Inflammatory macrophage (primary cell): ENCODE measurements at places on chromosomes 6 and 20.
A peak's percentile ranks its signal among the peaks of the same experiment; 100 is the strongest.

DNA sequence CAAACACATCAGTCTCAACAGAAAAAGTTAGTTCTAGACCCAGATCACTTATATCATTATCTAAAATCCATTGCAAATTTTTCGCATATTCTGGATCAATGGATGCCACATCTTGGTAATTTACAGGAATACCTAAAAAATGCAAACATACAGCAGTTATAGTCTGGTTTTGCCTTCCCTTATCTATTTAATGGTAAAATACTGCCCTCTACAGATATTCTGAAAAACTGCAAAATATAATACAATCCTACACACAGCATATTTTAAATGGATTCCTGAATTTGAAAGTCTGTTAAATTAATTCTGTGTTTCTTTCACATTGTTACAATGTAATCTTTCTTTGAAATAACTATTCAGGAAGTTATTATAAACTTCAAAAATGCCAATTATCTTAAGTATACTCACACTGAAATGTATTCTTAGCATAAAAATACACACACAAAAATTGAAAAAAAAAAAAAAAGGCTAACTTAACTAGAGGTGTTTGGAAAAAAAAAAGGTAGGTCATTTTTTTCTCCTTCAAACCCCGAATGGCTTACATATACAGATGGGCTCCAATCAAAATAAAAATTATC, 88.4 kb downstream of the HACE1 start:
- peak; percentile 54 for DNase-seq

- DNase-seq: no peak
Measured at GRCh38 chr20:46690219-46691106, 1.2 kb upstream of the TP53RK start.

DNA sequence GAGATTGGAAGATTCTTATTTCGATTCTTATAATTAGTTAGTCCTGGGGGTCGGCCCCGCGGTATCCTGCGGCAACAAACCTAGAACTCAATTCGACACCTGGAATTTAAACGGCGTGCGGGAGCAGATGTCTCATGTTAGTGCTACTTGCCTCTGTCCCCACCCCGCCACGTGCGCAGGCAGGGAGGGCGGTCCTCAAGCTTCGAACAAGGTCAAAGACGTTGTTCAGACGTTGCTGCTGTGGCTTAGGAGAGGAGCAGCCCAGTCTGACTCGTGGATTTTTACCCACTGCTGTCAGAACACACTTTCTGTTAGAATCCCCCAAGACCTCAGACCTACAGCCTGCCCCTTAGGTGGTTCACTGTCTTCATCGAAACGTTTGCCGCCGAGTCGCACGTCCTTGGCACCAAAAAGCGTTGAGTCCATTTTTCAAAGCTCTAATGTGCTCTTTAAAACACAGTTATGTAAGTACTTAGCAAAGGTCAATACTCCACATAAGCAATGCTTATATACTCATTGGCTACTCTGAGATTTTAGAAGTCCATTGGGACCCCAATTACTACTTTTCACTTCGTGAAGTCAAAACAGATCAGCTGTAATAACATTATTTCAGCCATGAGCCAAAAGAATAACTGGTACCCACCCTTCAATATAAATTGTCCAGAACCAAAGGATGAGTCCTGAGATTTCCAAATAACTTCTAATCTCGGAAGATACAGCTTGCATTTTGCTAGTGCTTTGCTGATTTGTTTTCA, 2.7 kb upstream of the C6orf62 start:
- DNase-seq: peak; percentile 90

DNA sequence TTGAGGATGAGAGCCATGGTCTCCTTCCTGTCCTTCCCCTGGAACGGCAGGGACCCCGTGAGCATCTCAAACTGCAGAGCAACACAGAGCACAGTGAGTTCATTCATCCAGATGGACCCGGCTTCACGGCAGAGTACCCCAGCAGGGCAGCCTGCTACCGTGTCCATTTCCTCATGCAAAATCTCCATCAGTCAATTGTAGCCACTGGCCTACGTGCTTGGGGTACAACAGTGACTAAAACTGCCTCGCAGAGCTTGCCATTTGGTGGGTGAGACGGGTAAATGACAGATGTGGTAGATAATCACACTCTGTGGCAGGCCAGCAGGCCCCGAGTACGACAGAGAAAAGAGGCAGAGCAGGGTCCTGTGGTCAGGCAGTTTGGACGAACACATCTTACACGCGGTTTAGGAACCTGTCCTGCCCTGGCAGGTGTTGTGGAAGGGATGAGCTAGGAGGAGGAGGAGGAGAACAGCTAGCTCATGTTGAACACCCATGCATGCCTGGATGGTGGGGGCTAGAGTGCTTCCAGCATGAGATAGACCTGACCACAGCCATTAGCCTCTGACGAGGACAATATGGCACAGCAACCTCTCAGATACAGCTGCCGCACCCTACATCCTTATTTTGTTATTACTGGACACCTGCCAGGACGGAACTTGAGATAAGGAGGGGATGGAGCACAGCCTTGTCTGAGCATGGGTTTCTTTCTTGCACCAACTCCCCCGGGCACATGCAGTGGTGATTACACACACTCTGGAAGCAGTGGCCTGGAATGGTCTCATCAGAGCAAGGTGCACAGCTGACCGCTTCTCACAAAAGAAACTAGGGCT, 95.6 kb downstream of the RAMACL start:
- no peak for DNase-seq

DNA sequence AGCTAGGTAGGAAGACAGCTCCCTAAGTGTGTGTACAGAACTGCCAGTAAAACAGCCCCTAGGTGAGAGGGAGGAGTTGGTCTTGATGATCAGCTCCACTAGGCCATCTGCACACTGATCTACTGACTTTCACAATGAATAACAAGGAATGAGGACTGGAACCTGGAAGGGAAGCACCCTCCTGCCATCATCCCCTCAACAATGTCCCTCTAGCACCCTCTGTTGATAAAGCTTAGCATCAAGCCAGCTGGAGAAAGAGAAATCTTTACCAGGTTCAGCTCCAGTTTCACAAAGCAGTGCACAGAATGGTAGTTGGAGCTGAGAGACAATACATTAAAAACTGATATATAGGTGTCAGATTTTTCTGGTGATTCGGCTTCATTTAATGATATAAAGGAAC, 57.2 kb upstream of the IRAK1BP1 start:
- DNase-seq: no peak

DNA sequence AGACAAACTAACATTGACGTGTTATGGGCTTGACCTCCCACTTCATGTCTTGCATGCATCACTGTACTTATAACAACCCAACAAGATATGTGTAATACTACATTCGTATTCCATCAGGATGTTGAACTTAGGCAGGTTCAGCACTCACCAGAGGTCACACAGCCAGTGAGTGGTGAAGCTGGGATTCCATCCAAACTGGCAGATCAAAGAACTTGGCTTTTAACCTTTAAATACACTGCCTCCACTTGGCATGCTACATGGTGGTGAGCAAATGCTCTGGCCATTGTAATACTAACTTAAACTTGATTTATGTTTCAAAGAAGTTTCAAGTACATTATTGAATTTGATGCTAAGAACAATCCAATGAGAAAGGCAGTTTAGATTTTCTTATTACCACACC, 10.7 kb upstream of the HDDC2 start:
- DNase-seq: no peak

GRCh38 chr6:78771586-78771985, 95.8 kb upstream of the IRAK1BP1 start:
- DNase-seq: no peak

- peak; percentile 70 for DNase-seq
Measured at GRCh38 chr6:7615611-7616383, 25.8 kb downstream of the SNRNP48 start.

- no peak for DNase-seq
Measured at GRCh38 chr6:158050107-158050735, 68.6 kb downstream of the SYNJ2 start.

GRCh38 chr20:20237093-20237959, 130.6 kb upstream of the INSM1 start:
- DNase-seq: peak; percentile 68

DNA sequence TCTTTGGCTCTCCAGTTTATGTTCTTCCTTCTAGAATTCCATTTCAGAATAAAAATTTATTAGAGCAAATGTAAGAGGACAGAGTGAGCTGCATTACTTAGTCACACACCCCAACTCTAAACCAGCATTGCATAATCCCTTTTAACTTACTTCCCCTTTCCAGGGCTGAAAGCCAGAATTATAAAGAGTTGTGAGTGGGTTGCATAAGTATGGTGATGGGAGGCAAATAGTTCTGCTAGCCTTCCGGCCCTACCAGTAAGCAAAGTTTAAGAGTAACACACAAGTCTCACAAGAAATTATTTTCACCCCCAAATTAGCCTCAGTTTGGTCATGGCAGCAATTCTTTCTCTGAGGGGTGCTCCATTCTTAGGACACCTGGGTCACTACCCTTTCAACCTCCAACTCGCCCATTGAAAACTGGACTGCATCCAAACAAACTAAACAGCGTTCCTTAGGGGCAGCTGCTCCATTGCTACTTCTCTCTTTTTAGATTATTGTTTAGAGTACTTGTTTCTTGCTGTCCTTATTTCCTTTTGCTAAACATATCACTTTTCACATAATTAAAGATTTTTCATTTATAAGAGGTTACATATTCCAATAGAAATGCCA, 1.6 kb downstream of the KIAA0408 start:
- peak; percentile 90 for DNase-seq

DNA sequence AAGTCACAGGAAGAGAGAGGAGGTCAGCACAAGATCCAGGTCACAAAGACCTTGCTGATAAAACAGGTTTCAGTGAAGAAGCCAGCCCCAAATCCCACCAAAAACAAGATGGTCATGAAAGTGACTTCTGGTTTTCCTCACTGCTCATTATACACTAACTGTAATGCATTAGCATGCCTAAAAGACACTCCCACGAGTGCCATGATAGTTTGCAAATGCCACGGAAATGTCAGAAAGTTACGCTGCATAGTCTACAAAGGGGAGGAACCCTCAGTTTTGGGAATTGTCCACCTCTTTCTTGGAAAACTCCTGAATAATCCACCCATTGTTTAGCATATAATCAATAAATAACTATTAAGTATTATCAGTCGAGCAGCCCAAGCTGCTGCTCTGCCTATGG, 427.2 kb downstream of the RFPL4B start:
- no peak for DNase-seq

DNA sequence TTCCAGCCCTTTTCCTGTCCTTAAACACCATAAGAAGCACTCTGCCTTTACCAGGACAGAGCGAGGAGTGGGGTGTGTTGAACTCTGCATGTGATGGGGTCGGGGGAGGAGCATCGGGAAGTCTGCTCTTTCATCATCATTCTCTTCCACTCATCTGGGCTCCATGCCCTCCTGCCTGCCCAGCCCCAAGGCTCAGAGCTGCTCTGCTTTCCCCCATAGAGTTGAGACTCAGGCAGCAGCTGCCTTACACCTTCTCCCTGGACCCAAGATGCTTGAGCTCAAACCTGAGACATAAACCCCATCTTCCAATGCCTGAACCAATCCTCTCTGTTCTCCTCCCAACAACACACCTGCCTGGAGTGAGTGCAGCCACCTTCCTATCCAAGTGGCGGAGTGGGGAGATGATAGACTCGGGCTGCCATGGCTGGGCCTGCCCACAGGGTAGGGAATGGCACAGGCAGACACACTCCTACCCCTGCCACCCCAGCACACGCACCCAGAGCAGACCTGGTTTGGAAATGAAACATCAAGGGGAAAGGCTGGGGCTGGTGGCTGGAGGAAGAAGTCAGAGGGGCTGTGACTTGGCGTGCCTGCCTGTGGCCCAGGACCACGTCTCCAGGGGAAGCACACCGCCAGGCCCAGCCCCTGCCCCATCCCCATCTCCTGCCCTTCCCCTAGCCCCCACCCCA, 28.4 kb downstream of the TFEB start:
- DNase-seq: peak; percentile 70

DNA sequence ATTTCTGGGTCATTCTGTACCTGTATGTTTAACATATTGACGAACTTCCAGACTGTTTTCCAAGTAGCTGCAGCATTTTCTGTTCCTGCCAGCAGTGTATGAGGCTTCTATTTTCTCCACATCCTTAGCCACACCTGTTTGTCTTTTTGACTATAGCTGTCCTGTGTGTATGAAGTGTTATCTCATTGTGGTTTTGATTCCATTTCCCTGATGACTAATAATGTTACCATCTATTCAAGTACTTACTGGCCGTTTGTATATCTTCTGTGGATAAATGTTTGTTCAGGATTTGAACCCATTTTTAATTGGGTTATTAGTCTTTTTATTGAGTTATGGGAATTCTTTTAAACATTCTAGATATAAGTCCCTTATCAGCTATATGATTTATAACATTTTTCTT, 95.2 kb downstream of the JAG1 start:
- no peak for DNase-seq

GRCh38 chr6:163543321-163543720, 128.8 kb downstream of the QKI start:
- no peak for DNase-seq

DNA sequence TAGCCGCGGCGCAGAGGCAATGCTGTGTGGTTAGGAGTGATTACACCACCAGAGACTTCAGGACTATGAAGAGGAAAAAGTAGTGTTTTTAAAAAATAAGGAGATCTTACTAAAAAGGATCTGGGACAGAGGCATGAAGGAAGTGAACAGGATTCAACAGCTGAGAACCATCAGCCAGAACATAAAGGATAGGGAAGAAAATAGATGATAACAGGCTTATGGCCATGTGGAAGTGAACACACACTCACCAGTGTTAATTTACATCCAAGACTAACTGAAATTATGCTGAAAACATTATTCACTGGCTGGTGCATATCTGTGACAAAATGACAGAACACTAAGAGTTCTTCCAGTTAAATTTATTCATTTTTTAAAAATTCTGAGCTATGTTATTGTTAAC, 47.5 kb upstream of the BCLAF1 start:
- DNase-seq: no peak
